T-helper 2 cell treated with Interferon-gamma antibody and Interleukin-4, amounts not matched to agents 5 μg/mL and 100 μg/mL, for 36 hours (primary cell): ENCODE measurements at places on chromosomes 16 and 17.
A peak's percentile ranks its signal among the peaks of the same experiment; 100 is the strongest.

GRCh38 chr17:29667969-29668368, 45.3 kb upstream of the CORO6 start:
- H3K27ac ChIP-seq: peak overlapping the region; percentile 46
- no peak overlapping the region for H3K4me3 ChIP-seq
- H3K36me3 ChIP-seq: peaks cover 55% of the 10 kb centered on the region
- no peaks in the 10 kb centered on the region for H3K27me3 ChIP-seq

DNA sequence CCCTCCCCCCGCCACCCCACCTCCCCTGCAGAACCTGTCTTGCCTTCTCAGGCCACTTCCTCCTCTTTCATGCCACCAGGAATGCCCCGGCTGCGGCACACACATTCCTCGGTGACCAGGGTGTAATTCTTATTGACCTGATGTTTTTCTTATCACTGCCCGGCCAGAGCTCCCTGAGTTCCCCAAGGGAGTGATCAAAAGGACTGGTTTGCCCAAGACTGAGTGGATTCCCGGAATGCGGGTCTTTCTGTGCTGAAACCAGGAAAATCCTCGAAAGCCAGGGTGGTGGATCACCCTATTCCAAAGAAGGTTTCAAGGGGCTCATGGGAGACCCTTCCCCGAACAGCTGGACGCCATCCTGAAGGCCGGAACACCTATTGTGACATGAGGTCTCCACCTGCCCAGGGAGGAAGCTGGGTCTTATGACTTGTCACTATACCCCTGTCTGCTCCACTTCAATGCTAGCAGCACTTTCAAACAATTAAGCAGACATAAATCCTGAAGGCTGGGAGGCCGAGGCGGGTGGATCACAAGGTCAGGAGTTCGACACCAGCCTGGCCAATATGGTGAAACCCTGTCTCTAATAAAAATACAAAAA, 53.0 kb upstream of the RPL38 start:
- H3K27me3 ChIP-seq: peaks cover 3% of the 10 kb centered on the region
- no peak for DNase-seq
- H3K4me1 ChIP-seq: no peaks in the 10 kb centered on the region
- no peaks in the 10 kb centered on the region for H3K36me3 ChIP-seq
- H3K27ac ChIP-seq: no peak overlapping the region

DNA sequence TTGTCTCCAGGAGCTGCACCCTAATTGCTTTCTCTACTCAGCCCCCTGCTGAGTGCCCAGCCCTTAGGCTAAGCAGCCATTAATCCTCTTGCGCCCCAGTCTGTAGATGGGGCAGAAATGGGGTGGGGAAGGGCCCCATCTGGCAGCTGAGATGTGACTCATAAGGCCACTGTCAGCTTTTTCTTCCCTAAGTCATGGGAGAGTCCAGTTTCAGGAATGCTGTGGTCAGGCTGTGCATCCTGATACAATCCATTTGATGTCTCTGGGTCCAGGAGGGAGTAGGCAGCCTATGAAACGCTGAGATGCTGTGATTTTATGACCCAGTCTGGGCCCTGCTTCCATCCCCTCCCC, 12.3 kb downstream of the PLXDC1 start:
- peaks cover 3% of the 10 kb centered on the region for H3K27me3 ChIP-seq
- DNase-seq: no peak
- no peak overlapping the region for H3K27ac ChIP-seq
- no peak overlapping the region for H3K4me3 ChIP-seq
- no peaks in the 10 kb centered on the region for H3K36me3 ChIP-seq

DNA sequence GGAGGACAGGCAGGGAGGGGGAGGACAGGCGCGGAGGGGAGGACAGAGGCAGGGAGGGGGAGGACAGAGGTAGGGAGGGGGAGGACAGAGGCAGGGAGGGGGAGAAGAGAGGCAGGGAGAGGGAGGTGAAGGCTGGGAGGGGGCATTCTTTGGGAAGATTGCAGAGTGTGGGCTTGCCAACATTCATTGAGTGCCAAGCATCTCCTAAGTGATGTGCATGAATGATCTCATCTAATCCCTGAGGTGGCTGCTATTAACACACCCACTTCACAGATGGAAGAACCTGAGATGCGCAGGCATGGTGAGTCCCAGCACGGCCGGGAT, 58.3 kb downstream of the NT5M start:
- no peak overlapping the region for H3K27ac ChIP-seq
- no peak for DNase-seq
- H3K36me3 ChIP-seq: no peaks in the 10 kb centered on the region

- H3K4me3 ChIP-seq: no peak overlapping the region
- no peak overlapping the region for H3K27ac ChIP-seq
- no peaks in the 10 kb centered on the region for H3K4me1 ChIP-seq
- no peaks in the 10 kb centered on the region for H3K36me3 ChIP-seq
- DNase-seq: no peak
- H3K27me3 ChIP-seq: peaks cover 31% of the 10 kb centered on the region
These were observed 7.4 kb downstream of the GIP start for GRCh38 chr17:48960834-48961515.

- no peaks in the 10 kb centered on the region for H3K27me3 ChIP-seq
- no peaks in the 10 kb centered on the region for H3K4me1 ChIP-seq
- DNase-seq: no peak
- no peak overlapping the region for H3K4me3 ChIP-seq
- H3K36me3 ChIP-seq: peaks cover 22% of the 10 kb centered on the region
- H3K27ac ChIP-seq: peak overlapping the region; percentile 39
These were observed 81.1 kb downstream of the TNRC6C start for GRCh38 chr17:78039581-78039980.

DNA sequence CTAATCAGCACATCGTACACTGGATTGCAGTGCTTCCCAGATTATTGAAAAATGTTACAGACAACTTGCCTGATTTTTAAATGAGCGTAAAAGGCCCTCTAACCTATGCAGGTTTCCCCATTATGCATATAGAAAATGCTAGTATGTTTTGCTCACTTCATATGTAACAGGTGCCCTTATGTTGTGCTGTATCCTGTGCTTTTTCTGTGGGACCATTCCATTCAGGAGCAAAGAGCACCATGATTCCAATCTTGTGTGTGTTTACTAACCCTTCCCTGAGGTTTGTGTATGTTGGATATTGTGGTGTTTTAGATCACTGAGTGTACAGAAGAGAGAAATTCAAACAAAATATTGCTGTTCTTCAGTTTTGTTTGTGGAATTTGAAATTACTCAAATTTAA, 12.9 kb downstream of the PTRH2 start:
- H3K4me1 ChIP-seq: peaks cover 19% of the 10 kb centered on the region
- H3K27me3 ChIP-seq: no peaks in the 10 kb centered on the region
- no peak overlapping the region for H3K27ac ChIP-seq
- no peak overlapping the region for H3K4me3 ChIP-seq
- peaks cover 75% of the 10 kb centered on the region for H3K36me3 ChIP-seq
- no peak for DNase-seq

GRCh38 chr16:85570735-85571562, 42.2 kb upstream of the GSE1 start:
- peak overlapping the region; percentile 47 for H3K4me3 ChIP-seq
- DNase-seq: no peak
- no peaks in the 10 kb centered on the region for H3K27me3 ChIP-seq
- peaks cover 42% of the 10 kb centered on the region for H3K4me1 ChIP-seq

DNA sequence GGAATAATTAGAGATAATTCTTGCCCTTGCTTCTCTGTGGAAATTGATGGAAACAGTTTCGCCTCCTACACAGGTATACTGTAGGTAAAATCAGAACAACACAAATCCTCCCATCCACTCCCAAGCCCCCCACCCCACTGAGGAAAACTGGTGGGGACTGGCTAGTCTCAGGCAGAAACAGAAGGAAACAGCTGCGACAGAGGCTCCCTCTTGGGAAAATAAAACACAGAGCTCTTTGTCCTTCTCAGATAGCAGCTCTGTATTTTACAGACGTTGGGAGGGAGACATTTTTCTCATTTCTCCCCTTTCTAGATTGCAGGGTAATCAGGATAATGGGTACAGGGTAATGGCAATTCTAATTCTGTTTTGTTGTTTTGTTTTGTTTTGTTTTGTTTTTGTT, 1.1 kb downstream of the SLFN13 start:
- no peak for DNase-seq
- peaks cover 64% of the 10 kb centered on the region for H3K36me3 ChIP-seq
- H3K27me3 ChIP-seq: no peaks in the 10 kb centered on the region

DNA sequence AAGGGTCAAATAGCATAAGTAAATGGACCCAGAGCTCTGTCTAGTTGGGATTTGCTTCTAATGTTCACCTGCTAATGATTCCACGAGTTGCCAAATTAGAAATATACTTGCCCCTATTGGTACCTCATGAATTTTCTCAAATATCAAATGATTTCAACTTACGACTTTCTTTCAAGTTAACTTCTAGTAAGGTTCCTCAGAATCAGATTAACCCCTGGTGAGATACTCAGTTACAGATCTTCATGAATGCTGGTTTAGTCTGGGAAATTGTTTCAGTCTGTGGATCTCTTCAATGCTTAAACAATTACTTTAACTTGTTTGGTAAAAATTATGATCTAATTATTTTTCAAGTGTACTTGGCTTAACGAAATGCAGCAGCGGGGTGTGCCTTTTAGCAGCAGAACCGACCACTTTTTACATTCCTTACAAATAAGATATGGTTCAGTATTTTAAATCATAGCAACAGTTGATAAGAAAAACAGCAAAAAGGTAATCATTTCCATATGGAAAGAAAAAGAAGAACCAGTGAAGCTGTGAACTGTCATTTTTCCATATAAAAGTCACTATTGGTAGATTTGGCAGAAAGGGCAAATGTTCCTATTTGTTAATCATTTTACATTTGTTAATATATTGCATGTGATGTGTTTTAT, 34.5 kb downstream of the TUBD1 start:
- peaks cover 14% of the 10 kb centered on the region for H3K36me3 ChIP-seq
- no peaks in the 10 kb centered on the region for H3K27me3 ChIP-seq
- DNase-seq: no peak
- no peak overlapping the region for H3K27ac ChIP-seq
- no peak overlapping the region for H3K4me3 ChIP-seq

- peak overlapping the region; percentile 88 for H3K4me3 ChIP-seq
- H3K4me1 ChIP-seq: peaks cover 30% of the 10 kb centered on the region
- peak overlapping the region; percentile 83 for H3K27ac ChIP-seq
- peaks cover 23% of the 10 kb centered on the region for H3K27me3 ChIP-seq
- no peak for DNase-seq
- no peaks in the 10 kb centered on the region for H3K36me3 ChIP-seq
These were observed 2.3 kb downstream of the C17orf58 start for GRCh38 chr17:67993998-67994361.

DNA sequence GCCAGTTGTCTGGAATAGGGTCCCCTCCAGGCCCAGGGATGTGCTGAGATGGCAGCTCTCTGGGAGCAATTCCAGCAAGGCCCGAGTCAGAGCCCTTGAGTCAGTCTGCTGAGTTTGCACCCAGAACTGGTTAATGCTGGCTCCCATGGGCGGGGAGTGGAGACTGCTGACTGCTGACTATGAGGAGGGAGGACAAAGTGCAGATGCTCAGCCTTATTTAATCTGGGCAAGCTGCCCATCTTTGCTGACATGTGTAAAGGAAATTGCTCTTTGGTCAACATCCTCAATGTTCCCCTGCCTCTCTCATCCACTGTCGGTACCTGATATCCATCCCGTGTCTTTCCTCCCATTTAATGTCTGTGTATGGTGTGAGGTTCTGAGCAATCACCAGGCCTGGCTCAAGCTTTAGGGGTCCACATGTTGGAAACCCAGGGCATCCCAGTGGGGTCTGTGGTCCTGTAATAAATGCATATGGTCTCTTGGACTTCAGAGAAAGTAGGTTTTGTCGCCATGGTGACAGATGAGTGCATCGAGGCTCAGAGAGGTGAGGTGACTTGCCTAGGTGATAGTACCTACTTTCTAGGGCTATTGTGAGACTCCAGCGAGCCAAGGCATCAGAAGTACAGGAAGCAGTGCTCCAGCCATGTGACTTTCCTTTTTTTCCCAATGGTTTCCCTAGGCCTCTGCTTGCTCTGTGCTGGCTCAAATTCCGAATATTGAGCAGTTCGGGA, 20.0 kb upstream of the RNF135 start:
- H3K27me3 ChIP-seq: peaks cover under 1% of the 10 kb centered on the region
- H3K36me3 ChIP-seq: no peaks in the 10 kb centered on the region
- no peak for DNase-seq
- no peaks in the 10 kb centered on the region for H3K4me1 ChIP-seq
- H3K4me3 ChIP-seq: no peak overlapping the region

- DNase-seq: no peak
- peaks cover 20% of the 10 kb centered on the region for H3K4me1 ChIP-seq
- no peak overlapping the region for H3K4me3 ChIP-seq
- no peak overlapping the region for H3K27ac ChIP-seq
- peaks cover 44% of the 10 kb centered on the region for H3K36me3 ChIP-seq
These were observed 116.8 kb downstream of the HIC1 start for GRCh38 chr17:2171702-2172076.

DNA sequence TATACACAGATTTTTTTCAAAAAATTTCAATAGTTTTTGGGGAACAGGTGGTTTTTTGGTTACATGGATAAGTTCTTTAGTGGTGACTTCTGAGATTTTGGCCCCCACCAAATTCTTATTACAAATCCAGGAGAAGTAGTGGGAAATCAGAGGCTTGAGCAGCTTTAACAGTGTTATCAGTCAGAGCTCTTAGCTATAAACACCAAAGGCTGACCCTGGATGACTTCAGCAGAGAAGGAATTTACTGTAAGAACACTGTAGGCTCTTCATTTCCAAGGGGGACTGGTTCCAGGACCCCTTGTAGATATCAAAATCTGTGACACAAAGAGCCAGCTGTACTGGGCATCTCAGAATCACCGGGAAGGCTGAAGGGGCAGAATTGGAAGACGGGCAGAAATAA, 17.8 kb downstream of the MPHOSPH6 start:
- no peaks in the 10 kb centered on the region for H3K27me3 ChIP-seq
- DNase-seq: no peak
- no peaks in the 10 kb centered on the region for H3K4me1 ChIP-seq
- H3K36me3 ChIP-seq: peaks cover 55% of the 10 kb centered on the region

GRCh38 chr16:8753416-8754054, 43.9 kb downstream of the TMEM186 start:
- DNase-seq: no peak
- no peaks in the 10 kb centered on the region for H3K27me3 ChIP-seq
- no peaks in the 10 kb centered on the region for H3K36me3 ChIP-seq
- no peak overlapping the region for H3K4me3 ChIP-seq

GRCh38 chr17:11404431-11405276, 163.6 kb downstream of the SHISA6 start:
- no peaks in the 10 kb centered on the region for H3K4me1 ChIP-seq
- no peak for DNase-seq
- no peaks in the 10 kb centered on the region for H3K27me3 ChIP-seq
- no peak overlapping the region for H3K4me3 ChIP-seq
- H3K36me3 ChIP-seq: no peaks in the 10 kb centered on the region

DNA sequence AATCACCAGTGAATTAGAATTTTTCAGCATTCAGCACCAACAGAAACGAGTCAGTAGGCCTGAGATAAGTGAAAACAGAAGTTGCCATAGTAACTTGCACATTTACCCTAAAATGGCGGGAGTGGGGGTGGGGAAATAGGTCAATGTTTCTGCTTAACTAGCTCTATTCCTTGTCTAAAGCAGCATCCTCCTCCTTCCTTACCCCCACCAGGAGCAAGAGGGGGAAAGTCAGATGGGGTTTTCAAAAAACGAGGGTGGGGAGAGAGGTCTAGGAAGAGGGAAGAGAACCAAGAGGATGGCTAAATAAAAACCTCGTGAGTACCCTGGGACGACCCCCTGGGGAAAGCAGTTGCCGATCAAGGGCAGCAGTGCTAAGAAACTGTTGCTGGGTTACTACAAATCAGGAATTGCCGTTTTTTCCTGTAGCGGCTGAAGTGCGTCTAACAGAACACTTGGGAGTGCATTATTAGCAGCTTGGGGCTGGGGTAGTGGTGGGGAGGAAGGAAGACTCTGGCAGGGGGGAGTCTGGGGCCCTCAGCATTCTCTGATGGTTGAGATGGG, 34.4 kb upstream of the MNT start:
- DNase-seq: no peak
- H3K27ac ChIP-seq: no peak overlapping the region
- H3K4me3 ChIP-seq: no peak overlapping the region
- H3K36me3 ChIP-seq: peaks cover 22% of the 10 kb centered on the region
